ENCODE measurements at places on chromosomes 2 and 18. TPM values are rescaled to one million over a fixed set of nuclear protein-coding genes. Genes with fewer than 3 reads are reported as not detected.

Gene LAMA1
- 0.17 TPM for total RNA-seq

Gene NGEF
- 39.7 TPM for total RNA-seq

GRCh38 chr2:1625281-1626001, 118.9 kb downstream of the PXDN start:
- no peak overlapping the region for H3K27ac ChIP-seq
- H3K4me1 ChIP-seq = no peaks in the 10 kb centered on the region
- H3K36me3 ChIP-seq = no peaks in the 10 kb centered on the region
- no peak overlapping the region for H3K4me3 ChIP-seq
- no peaks in the 10 kb centered on the region for H3K27me3 ChIP-seq

GRCh38 chr2:239544918-239545465, 144.2 kb upstream of the HDAC4 start:
- H3K27me3 ChIP-seq = no peaks in the 10 kb centered on the region
- H3K27ac ChIP-seq = no peak overlapping the region
- no peak for DNase-seq
- H3K4me1 ChIP-seq = no peaks in the 10 kb centered on the region

DNA sequence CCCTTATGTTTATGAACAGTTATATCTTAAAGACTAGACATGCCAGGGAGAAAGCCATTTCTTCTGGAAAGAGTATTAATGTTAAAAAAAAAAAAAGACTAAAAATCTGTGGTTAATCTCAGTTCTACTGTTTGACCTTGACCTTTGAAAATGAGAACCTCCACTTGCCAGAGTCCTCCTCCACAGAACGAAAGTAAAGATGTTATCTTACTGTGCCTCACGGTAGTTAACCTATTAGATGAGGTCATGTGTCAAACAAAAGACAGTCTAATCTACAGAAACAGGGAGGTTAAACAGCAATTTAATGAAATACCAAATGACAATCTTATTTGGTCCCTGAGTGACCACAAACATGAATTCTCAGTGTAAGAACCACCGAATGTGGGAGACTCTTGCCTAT, 51.2 kb downstream of the SLC14A2 start:
- no peak overlapping the region for H3K4me3 ChIP-seq
- no peak for DNase-seq
- no peaks in the 10 kb centered on the region for H3K27me3 ChIP-seq
- H3K36me3 ChIP-seq = no peaks in the 10 kb centered on the region
- peaks cover 35% of the 10 kb centered on the region for H3K4me1 ChIP-seq

- no peak overlapping the region for H3K4me3 ChIP-seq
- H3K36me3 ChIP-seq = no peaks in the 10 kb centered on the region
- H3K4me1 ChIP-seq = peaks cover 18% of the 10 kb centered on the region
- H3K27ac ChIP-seq = no peak overlapping the region
- DNase-seq = peak; percentile 87
- H3K27me3 ChIP-seq = no peaks in the 10 kb centered on the region
Measured at GRCh38 chr2:54675738-54676137, 47.7 kb upstream of the EML6 start.

DNA sequence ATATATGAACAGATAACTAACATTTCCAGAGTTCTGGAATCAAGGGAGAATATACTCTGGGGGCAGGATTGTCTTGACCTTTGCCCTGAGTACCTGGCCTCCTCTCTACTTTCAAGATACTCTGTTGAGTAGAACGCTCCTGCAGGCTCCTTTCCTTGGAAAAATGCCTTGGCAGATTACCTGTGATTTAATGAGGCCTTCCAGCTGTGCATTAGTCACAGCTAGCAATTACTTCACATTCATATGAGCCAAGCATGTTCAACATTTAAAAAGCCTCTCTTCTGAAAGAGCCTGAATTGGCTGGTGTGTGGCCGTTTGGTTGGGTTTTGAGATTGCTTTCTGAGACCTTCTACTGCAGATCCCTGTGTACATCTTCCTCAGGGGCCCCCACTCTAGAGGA, 142.2 kb downstream of the PLCL1 start:
- no peak for DNase-seq
- H3K27ac ChIP-seq = no peak overlapping the region
- H3K36me3 ChIP-seq = no peaks in the 10 kb centered on the region
- H3K4me1 ChIP-seq = peaks cover 25% of the 10 kb centered on the region

Gene ANKRD30BL
- total RNA-seq = not detected

DNA sequence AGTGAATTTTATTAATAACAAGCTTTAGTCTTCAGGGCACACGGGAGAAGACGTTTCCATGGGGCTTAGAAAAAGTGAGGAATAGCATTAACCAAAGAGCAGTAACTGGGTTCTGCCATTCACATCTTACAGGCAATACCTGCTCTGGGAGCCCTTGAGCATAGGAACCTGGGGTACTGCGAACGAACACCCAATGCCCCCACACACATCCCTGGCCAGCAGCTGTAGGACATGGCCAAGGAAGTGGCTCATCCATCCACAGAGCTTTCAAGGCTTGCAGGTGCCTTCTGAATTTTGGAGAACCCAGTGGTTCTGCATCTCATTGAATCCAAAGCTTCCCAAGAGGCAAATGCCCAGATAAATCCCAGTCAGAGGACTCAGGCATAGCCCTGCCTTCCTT, 152.2 kb downstream of the MYT1L start:
- no peak overlapping the region for H3K27ac ChIP-seq
- no peaks in the 10 kb centered on the region for H3K27me3 ChIP-seq
- no peak overlapping the region for H3K4me3 ChIP-seq
- H3K4me1 ChIP-seq = no peaks in the 10 kb centered on the region

DNA sequence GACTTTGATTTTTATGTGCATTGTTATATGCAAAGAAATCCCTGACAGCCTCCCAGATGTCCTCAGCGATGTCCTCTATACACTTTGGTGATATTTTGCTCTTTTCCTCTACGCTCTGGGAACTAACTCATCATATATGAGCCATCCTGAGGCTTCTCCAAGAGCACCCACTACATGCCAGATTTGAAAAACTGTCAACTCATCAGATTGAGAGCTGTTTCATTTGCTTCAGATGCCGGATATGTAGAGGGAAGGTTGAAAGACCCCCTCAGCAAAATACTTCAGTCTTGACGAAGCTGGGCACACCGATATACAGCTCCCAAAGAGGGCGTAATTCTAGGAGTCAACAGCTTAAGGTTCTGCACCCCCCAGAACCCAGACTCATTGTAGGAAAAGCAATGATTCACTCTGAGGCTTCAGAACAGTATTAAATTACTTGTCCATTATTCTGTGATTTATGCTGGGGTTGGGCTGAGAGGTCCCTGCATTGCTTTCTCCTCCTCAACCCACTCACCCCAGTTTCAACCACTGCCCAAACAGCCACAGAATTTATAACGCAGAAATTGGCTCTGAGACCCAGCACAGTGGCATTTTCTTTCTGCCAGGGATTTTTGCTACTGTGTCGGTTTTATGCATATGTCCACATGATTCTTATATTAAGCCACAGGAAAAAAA, 341.8 kb downstream of the ALK start:
- H3K36me3 ChIP-seq = no peaks in the 10 kb centered on the region
- H3K27ac ChIP-seq = no peak overlapping the region
- DNase-seq = no peak
- no peaks in the 10 kb centered on the region for H3K4me1 ChIP-seq
- H3K27me3 ChIP-seq = no peaks in the 10 kb centered on the region
- no peak overlapping the region for H3K4me3 ChIP-seq

Gene MALL
- 4.0 TPM for total RNA-seq

DNA sequence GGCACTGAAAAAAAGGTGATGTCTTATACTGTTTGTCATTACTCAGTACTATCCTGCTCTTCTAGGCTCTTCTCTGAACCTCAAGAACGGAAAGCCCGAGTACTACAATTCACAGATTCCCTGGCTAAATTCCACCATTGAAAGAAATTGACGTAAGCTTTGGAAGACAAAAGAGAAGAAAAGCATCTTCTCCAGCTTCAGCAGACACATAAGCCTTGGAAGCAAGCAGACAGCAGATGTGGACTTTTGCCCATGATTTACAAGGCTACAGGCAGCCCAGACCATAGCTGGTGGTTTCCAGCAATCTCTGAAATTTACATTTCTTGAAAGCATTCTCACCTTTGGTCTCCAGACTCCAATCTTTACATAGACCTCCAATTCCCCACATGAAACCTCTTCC, 289.0 kb downstream of the C1D start:
- H3K4me1 ChIP-seq = peaks cover 7% of the 10 kb centered on the region
- DNase-seq = no peak
- H3K4me3 ChIP-seq = no peak overlapping the region
- H3K27ac ChIP-seq = no peak overlapping the region
- no peaks in the 10 kb centered on the region for H3K27me3 ChIP-seq

Gene TIGD1
- total RNA-seq = 2.2 TPM

- no peak overlapping the region for H3K4me3 ChIP-seq
- no peaks in the 10 kb centered on the region for H3K27me3 ChIP-seq
- no peak overlapping the region for H3K27ac ChIP-seq
- DNase-seq = no peak
- no peaks in the 10 kb centered on the region for H3K36me3 ChIP-seq
Measured at GRCh38 chr18:44765456-44765855, 84.8 kb downstream of the SETBP1 start.

DNA sequence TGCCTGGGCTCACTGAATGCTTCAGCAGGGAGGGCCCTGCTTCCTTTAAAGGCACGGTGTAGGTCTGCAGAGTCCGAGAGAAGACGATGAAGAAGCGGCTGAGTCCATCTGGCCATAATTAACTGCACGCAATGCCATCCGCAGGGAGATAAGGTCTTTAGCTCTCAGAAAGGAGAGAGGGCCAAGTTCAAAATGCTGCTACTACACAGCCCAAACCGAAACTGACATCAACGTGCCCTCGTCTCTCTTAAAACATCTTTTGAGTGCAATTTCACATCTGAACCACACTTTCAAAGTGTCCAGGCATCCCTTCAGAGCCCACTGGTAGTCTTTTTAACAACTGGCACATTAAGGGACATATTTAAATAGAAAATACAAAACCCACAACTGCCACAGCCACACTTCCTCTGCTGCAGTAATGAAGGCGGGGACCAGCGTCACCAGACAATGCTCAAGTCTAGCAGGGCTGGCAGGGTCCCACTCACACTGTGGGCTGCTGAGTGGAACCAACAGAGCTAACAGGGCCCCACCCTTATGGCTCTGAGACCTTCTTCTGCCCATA, 35.8 kb downstream of the ST3GAL5 start:
- no peak for DNase-seq
- peaks cover 34% of the 10 kb centered on the region for H3K4me1 ChIP-seq
- peak overlapping the region; percentile 77 for H3K27ac ChIP-seq
- no peak overlapping the region for H3K4me3 ChIP-seq
- no peaks in the 10 kb centered on the region for H3K27me3 ChIP-seq
- no peaks in the 10 kb centered on the region for H3K36me3 ChIP-seq

DNA sequence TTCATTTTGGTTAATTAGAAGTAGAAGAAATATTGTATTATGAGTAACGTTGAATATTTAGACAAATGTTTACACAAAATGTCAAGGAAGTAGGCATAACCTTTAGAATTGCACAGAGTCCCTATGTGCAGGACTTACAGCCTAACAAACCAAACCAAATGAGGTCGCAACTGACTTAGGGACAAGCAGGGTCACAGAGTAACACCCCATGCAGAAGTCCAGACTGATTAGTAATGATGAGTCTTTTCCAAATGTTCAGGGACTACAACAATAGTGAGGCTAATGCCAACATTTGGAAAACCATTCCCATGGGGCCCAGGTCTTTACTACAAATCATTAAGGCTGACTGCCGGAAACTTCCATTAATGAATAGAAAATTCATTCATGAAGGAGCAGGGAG, 452.5 kb upstream of the CHAC2 start:
- H3K4me1 ChIP-seq = no peaks in the 10 kb centered on the region
- no peaks in the 10 kb centered on the region for H3K36me3 ChIP-seq
- no peak overlapping the region for H3K27ac ChIP-seq
- no peaks in the 10 kb centered on the region for H3K27me3 ChIP-seq

DNA sequence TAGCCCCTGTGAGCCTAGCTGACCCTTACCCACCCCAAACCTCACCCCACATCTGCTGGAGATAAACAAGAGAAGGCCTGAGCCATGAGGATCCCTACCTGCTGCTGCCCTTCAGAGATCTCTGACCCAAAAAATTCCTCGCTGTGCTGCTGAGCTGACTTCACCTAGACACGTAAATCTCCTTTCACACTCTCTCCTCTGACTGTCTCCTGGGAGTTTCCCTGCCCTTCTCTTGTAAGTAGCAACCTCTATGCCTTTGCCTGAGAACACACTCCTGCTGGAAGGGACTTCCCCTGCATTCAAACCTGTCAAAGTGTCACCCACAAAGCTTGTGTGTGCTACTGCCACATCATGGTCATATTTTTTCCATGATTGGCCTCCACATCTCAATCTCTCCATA, 134.2 kb upstream of the NOL4 start:
- no peak for DNase-seq
- no peaks in the 10 kb centered on the region for H3K36me3 ChIP-seq
- peaks cover 5% of the 10 kb centered on the region for H3K27me3 ChIP-seq
- no peak overlapping the region for H3K4me3 ChIP-seq
- no peaks in the 10 kb centered on the region for H3K4me1 ChIP-seq
- H3K27ac ChIP-seq = no peak overlapping the region

Data from adrenal gland (tissue), 19 donors.